ENCODE measurements at places on chromosomes 1 and 21.
A peak's percentile ranks its signal among the peaks of the same experiment; 100 is the strongest.

DNA sequence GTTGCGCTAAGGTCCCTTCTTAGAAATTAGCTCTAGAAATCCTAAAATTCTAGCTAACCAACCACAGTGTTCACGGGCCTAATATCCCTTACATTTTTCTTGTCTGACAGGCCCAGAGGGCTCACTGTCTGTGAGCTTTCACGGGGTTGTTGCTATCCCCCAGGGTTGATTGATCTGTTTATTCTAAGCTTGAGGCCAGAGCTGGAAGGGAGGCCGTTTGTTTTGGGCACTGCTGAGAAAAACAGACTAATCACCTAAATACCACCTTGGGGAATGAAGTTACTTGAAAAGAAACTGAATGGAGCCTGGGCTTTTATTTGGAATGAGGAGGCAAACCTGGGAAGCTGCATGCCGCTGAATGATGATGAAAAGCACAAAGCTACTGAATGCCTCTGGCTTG is 162.4 kb downstream of the KIF26B start:
- DNase-seq: no peak

- DNase-seq: no peak
Observed at GRCh38 chr1:40640314-40641076, 25.0 kb downstream of the RIMS3 start.

DNA sequence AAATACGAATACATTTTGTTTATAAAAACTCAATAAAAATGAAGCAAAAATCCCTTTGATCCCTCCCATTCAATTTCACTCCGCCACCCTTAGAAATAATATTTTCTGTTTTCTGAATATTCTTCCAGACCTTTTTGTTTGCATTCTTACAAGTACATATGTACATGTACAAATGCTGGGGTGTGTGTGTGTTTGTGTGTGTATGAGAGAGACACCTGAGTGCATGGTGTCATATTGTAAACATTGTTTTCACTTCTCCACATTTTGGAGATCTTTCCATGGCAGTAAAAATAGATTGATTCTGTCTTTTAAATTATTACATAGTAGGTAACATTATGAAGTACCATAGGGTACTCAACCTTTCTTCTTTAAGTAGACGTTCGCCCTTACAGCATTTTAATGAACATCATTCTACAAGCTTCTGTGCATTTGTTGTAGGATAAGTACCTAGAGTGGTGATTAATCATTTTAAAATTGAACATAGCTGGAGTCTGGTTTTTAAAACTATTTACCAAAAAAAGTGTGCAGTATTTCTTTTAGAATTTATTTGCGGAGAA is 1.3 kb upstream of the MPC2 start:
- no peak for DNase-seq

GRCh38 chr1:44071461-44071860 is 40.2 kb upstream of the SLC6A9 start:
- DNase-seq: no peak

DNA sequence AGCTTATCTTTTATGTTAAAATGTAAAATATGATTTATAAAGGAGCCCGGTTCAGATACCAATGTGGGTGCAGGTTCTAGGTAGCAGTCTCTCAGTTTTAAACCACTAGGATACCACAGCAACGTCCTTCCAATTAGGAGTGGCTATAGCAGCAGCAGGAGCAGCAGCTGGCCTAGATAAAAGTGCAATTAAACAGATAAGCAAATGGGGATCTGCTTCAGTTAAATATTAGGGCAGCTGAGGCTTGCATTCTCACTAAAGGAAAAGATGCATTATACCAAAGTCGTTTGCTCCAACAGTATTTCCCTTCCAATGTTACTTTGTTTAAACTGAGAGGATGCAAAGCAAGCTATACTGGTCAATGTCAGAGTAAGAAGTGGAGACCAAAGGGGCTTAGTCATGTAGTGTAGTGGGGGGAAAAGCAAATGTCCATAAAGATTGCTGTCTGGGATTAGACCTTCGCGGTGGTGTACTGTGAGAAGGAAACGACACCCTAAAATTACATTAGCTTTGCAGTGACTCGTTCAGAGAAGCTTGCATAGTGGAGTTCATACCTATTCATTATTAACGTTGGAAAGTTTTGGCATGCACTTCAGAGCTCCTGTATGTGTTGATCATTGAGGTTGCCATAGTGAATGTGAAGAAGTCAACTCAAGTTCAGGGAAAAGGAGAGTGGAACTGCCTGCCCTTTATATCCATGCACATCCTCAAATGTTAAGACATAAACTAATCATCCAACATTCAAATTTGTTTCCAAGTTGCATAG is 272.2 kb downstream of the VAV3 start:
- peak; percentile 26 for DNase-seq

- no peak for DNase-seq
Observed at GRCh38 chr1:152976688-152977087, 6.2 kb downstream of the SPRR4 start.

All from NCI-H1694 (cell line).